ENCODE measurements at places on chromosomes 13 and 19.
A peak's percentile ranks its signal among the peaks of the same experiment; 100 is the strongest.

- no peak for DNase-seq
These were observed 27.5 kb downstream of the RASA3 start for GRCh38 chr13:114104655-114105520.

DNA sequence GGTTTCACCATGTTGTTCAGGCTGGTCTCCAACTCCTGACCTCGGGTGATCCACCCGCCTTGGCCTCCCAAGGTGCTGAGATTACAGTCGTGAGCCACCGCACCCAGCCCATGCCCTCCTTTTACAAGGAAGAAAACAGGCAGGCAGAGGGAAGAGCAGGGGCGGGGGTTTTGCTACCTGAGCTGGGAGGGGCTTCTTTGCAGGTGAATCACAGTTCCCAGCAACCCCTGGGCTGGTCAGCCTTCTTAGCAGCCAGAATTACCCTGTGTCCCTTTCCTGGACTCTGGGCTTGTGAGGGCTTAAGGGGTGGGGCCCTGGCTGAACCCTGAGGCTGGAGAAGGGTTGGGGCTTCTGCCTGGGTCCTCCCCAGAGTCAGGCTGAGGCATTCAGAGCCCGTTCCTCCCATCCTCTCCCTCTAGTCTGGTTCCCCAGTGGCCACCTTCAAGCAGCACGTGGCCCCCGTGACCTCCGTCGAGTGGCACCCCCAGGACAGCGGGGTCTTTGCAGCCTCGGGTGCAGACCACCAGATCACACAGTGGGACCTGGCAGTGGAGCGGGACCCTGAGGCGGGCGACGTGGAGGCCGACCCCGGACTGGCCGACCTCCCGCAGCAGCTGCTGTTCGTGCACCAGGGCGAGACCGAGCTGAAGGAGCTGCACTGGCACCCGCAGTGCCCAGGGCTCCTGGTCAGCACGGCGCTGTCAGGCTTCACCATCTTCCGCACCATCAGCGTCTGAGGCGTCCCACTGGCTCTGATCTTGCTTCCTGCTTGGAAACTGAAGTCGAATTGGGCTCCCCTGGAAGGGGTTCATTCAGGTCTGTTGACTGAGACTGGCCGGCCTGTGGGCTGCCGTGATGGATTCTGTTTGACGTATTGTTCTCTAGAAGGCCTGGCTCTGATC lies 2.8 kb upstream of the KCNJ14 start:
- DNase-seq, result no peak

GRCh38 chr13:113654591-113655345 lies 3.2 kb downstream of the ATP4B start:
- DNase-seq, result no peak

- DNase-seq, result no peak
These were observed 7.8 kb upstream of the SLC44A2 start for GRCh38 chr19:10617409-10618121.

DNA sequence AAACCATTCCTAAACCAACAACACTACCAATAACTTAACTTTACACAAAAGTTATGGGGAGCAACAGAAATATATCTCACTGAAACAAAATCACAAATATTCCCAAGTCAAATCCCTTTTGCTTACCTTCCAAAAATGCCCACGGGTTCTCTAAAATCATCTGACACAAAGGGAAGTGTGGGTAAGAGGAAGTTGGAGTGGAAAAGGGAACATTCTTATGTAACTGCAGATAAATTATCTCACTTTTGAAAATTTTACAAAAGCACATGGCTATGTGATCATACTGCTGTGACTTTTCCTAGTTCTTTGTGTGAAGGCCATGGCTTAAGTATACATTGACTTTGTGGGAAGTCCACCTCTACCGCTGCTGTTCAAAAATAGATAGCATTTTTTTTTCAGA lies 350.5 kb downstream of the GPC6 start:
- no peak for DNase-seq

GRCh38 chr19:15317392-15318071 lies 14.8 kb downstream of the BRD4 start:
- no peak for DNase-seq

DNA sequence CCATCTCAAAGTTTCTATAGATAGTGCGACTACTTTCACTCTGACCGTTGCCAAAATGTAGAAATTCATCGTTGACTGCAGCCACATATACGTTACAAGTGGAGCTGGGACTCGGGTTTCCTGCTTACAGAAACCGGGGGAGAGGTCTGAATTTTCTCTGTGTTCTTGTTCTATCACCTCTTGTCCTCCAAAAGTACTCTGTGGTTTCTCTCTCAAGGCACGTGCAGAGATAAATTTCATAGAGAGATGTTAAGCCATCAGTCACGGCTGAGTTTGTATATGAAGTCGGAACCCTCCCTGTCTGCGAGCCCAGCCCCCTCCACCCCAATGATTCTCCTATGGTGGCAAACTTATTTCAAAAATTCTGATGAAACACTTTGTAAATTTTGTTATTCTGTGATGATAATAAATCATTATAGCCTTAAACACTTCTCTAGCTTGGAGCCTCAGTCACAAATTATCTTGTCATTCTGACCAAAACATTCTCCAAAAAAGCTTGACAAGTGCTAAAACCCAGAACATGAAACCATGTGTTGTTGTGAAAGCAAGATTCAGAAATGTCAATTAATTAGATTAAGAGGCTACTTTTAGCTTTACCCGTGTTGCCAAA lies 87.5 kb downstream of the TSHZ3 start:
- DNase-seq, result no peak

DNA sequence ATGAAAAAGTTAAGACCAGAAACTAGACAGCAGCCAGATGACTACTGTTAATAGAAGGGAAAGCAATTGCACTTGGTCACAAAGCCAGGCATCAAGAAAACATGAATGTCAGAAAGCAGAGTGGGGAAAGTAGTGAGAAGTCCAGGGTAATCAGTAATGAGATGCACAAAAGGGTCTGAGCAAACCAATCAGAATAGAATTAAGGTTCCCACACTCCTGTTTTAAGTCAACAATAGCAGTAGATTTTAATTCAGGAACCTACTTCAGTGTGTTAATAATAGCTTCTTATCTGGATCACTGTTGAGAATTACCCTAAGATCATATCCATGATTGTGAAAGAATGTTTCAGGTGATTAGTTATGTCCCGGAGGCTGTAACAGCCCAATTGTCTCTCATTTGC lies 72.6 kb upstream of the KLF5 start:
- DNase-seq, result no peak

- DNase-seq, result no peak
These were observed 484.0 kb downstream of the MYO16 start for GRCh38 chr13:109113427-109113826.

GRCh38 chr13:93561576-93562225 lies 335.1 kb downstream of the GPC6 start:
- DNase-seq, result no peak

- DNase-seq, result no peak
These were observed 75.5 kb upstream of the MEDAG start for GRCh38 chr13:30830638-30830965.

DNA sequence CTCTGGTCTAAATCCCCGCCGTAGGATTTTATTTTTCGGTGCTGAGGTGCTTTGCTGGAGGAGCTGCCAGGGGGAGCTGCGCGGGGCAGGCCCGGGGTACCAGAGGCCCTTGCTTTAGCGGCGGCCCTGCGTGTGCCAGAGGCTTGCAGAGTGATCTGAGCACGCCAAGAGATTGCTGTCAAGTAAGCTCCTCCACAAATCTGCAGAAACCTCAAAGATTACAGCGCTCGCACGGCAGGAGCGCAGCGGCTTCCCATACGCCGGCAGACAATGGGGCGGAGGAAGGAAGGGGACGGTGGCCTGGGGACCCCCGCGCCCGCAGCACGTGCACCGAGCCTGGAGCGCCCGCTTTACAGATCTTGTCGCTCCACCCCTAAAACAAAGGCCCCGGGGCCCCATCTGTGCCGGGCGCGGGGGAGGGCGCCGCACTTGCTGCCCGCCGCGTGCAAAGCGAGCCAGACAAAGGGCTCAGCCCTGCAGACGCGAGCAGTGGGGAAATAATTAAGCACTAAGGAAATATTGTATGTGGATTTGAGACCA lies 9.1 kb upstream of the C19orf12 start:
- peak; percentile 28 for DNase-seq

DNA sequence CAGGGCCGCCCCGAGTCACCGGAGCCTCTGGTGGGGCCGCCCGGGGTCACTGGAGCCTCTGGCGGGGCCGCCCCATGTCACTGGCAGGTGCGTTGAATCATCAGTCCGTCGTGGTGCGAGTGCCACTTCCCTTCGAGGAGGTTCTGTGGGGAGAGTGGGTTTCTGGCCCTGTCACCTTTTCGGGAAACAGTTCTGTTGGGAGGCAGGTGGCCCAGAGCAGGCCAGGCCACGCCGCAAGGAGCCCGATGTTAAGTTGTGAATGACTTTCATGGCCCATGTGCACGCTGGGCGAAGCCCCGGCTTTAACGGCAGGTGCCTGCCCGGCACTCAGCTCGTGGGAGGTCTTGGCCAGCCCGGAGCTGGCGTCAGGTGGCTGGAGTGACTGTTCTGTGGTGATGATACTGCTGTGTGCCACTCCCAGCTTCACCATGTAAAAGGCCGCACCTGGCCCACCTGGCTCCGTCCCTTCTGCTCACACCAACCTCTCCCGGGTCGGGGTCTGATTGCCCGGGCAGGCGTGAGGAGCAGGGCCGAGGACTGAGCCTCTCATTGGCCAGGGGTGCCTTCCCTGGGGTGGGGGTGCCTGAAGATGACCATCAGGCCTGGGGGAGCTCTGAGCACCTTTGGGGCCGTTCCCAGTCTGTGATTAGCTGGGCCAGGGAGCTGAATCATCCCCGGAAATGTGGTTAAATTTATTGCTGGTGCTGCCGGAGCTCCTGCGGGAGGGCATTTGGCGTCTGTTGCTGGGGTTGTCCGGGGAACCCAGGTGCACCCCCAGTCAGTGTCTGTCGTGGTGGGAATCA lies 29.2 kb downstream of the CSNK1G2 start:
- no peak for DNase-seq

DNA sequence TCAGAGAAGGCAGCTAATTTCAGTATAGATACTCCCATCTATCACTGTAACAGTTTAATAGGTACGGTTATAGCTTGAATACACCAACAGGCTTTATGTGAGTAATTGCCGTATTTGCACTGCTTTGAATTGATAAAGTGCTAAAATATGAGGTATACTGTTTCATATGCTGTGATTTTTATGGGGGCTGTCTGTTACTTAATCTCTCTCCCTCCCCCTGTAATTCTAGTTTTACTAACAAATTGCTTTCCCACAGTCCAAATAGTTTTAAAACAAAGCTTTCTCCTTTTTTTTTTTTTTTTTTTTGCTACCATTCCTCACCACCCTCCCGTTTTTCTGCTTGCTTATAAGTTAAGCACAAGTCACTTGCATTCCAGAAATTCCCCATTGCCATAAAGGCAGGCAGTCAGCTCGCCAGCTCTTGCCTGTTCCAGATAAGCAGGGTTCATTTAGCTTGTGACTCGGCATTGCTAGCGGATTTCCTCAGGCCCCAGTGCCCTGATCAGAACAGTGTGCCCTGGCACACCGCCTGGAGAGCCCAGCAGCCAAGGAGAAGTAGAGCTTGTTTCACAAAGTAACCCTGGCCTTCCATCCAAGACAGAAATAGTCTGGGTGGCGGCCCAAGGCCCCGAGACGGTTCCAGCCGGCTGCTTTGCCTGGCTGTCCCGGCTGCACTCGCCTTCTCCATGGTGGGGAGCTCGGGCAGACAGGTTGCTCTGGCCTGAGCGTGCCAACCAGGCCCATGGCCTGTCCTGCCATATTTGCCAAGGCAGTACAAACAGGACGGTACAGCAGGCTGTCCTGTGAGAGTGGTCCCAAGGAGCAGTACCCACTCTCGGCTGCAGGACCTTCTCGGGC lies 43.5 kb upstream of the NPAS1 start:
- DNase-seq, result no peak

DNA sequence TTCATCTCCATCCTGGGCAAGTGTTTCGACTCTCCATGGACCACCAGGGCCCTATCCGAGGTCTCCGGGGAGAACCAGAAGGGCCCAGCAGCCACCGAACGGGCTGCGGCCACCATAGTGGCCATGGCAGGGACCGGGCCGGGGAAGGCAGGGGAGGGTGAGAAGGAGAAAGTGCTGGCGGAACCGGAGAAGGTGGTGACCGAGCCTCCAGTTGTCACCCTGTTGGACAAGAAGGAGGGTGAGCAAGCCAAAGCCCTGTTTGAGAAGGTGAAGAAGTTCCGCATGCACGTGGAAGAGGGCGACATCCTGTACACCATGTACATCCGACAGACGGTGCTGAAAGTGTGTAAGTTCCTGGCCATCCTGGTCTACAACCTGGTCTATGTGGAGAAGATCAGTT lies 4.7 kb upstream of the MAP2K7 start:
- no peak for DNase-seq

DNA sequence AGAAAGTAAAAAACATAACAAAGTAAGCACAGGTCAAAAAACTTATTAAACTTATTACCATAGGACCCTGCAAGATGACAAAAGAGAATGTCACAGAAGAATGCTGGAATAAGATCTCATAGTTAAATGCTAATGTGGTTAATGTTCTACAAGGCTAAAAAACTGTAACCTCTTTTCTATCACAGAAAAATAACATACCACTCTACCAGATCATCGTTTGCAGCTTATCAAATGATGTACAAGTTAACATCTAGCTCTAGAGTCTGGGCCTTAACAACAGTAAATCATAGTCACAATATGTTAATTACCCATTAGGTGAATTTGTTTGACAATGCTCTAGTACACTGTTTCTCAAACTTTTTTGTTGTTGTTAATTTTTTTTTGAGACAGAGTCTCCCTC lies 53.0 kb downstream of the NUFIP1 start:
- no peak for DNase-seq

GRCh38 chr19:43700395-43701000 lies 15.4 kb upstream of the IRGC start:
- no peak for DNase-seq

GRCh38 chr19:42284066-42284501 lies 15.0 kb downstream of the CIC start:
- peak; percentile 74 for DNase-seq

DNA sequence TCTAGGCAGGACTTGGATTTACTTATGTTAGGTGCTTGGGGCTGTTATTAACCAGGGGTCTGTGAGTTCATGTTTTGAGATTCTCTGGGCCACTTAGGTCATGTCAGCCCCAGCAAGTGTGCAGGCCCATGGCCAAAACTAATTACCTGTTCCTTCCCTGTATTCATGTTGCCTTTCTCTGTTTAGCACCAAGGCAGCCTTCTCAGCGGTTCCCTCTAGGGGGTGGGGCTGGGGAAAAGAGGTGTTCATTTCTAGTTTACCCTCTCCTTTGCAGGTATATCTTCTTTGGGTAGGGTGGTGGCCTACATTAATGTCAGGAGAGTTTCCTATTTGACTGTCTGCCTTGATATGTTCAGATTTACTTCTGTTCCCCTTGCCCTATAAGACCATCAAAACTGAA lies 61.7 kb downstream of the PDS5B start:
- DNase-seq, result no peak

GRCh38 chr13:95834134-95834765 lies 157.3 kb downstream of the DNAJC3 start:
- DNase-seq, result peak; percentile 70

DNA sequence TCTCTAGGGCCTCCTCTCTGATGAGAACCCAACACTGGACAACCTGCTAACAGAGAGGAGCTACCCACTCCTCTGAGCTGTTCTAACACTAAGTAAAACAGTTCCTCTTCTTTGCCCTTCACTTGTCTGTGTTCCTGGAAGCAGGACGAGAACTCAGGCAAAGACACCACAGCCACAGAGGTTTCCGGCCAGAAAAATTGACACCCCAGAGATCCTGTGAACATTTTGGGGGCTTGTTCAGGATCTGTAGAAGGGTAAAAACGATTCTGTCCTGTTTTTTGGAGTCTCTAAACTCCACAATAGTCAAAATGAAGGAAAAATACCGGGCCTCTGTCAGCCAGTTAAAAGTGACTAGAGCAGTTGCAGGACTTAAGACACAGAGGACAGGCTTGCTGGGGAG lies 165.9 kb downstream of the B3GLCT start:
- DNase-seq, result no peak

All from NCI-H345 (cell line).